ENCODE measurements at places on chromosomes 2 and 18. TPM values are rescaled to one million over a fixed set of nuclear protein-coding genes. Genes with fewer than 3 reads are reported as not detected.
A peak's percentile ranks its signal among the peaks of the same experiment; 100 is the strongest.

DNA sequence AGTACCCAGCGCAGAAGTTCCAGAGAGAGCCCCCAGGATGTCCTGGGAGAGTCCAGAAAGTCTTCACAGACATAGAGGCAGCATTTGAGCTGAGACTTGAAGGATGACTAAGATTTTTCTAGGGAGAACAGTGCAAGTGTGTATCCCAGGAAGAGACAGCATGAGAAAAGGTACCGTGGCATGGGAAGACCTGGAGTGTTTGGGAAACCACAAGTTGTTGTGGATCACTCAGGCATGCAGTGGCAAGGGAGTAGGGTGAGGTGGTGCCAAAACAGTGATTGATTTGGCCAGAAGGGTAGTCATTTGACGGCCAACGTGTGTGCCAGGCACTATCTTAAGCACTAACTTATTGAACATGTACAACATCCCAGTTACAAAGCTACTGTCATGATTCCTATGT is 24.5 kb upstream of the KCNK3 start:
- peaks cover 18% of the 10 kb centered on the region for H3K27me3 ChIP-seq
- no peak for DNase-seq
- no peaks in the 10 kb centered on the region for H3K36me3 ChIP-seq
- no peaks in the 10 kb centered on the region for H3K4me1 ChIP-seq
- no peak overlapping the region for H3K4me3 ChIP-seq

DNA sequence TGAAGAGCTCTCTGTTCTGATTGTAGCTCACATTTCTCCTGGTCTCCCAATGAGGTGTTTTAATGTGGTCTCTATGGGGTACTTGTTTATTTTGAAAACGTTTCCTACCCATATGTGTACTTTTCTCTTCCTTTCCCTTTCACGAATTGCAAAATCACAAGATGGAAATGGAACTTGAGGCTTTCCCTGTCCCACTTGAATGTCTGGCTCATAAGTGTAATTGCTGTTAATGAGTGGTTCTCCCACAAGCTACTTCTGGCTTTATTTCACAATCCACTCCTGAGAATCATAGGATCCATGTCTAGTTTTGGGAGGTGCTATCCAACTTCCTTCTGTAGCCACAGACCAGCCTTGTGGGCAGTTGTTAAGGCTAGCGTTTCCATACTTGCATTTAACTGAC is 81.1 kb upstream of the CAVIN2 start:
- DNase-seq, result no peak
- H3K27me3 ChIP-seq, result peaks cover 7% of the 10 kb centered on the region
- no peaks in the 10 kb centered on the region for H3K4me1 ChIP-seq

GRCh38 chr2:199485732-199486335 is 28.1 kb upstream of the SATB2 start:
- DNase-seq, result peak; percentile 74
- no peak overlapping the region for H3K27ac ChIP-seq
- no peaks in the 10 kb centered on the region for H3K4me1 ChIP-seq
- H3K36me3 ChIP-seq, result no peaks in the 10 kb centered on the region

DNA sequence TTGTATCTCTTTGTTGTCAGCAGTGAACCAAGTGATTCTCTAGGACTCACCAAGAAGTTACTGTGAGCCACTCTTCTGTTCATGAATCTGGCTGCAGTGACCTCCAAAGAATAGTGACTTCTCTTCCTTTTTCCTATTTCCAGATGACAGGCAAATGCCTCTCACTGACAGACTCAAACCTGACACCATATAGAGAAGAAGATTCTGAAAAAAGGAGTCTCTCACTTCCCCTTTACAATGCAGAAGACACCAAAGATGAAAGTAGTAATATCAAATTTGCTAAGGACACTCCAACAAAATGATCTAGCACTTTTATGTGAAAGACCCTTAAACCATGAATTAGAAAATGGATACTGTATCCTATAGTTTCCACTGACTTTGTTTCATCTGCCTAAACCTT is 44.4 kb upstream of the SETBP1 start:
- H3K4me3 ChIP-seq, result no peak overlapping the region
- no peaks in the 10 kb centered on the region for H3K36me3 ChIP-seq
- H3K27ac ChIP-seq, result no peak overlapping the region
- DNase-seq, result no peak

DNA sequence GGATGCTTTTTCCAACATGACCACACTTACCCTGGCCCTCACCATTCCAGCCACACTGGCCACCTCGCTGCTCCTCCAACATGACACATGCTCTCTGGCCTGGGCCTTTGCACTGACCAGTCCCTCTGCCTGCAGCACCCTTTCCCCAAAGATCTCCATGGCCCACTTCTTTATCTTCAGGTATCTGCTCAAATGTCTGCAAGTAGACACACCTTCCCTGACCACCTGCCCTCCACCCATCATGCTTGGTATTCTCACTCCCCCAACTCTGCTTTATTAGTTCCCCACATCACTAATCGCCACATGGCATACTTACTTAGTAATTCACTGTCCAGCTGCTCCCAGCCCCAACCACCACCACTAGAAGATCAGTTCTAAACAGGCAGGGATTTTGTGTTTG is 214.2 kb downstream of the BCL11A start:
- H3K4me3 ChIP-seq, result no peak overlapping the region
- no peaks in the 10 kb centered on the region for H3K27me3 ChIP-seq
- no peaks in the 10 kb centered on the region for H3K4me1 ChIP-seq
- H3K27ac ChIP-seq, result no peak overlapping the region
- H3K36me3 ChIP-seq, result no peaks in the 10 kb centered on the region

GRCh38 chr18:54125429-54125828 is 99.0 kb downstream of the MBD2 start:
- no peak overlapping the region for H3K4me3 ChIP-seq
- DNase-seq, result no peak
- H3K27ac ChIP-seq, result no peak overlapping the region
- H3K4me1 ChIP-seq, result peaks cover 5% of the 10 kb centered on the region

DNA sequence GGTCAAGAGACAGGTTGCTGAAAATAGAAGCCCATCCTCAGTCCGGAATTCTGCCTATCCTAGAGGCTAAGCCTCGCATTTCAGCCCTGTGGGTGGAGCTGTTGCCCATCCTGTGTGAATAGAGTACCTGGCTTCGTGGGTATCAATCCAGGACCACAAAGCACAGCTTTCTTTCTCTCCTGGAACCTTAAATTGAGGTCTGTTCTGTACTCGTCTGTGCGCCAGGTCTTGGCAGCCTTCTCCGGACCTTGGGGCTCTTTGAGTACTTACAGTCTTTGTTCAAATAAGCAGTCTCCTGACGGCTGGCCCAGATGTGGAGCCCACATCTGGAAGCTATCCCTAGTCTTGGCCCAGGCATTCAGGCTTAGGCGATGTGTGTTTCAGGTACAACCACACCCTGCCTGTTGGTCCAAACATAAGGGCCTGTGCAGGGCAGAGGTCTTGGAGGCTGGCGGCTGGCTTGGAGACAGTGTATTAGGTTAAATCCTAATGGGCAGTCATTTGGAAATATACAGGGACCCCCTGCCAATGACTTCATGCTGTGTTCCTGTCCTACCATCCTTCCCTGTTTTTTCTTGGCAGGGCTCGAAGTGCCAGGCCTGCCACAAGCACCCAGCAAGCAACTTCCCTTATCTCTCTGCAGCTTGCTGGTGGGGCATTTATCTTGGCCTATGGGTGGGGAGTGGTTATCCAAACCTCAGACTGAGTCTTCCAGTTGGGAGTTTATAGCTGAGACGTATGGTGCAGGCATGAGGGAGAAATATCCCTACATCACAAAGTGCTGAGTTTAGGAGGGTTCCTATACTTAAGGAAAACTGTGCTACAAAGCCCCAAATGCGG is 294.1 kb downstream of the BCL2 start:
- no peak overlapping the region for H3K4me3 ChIP-seq
- H3K36me3 ChIP-seq, result no peaks in the 10 kb centered on the region
- H3K4me1 ChIP-seq, result no peaks in the 10 kb centered on the region

DNA sequence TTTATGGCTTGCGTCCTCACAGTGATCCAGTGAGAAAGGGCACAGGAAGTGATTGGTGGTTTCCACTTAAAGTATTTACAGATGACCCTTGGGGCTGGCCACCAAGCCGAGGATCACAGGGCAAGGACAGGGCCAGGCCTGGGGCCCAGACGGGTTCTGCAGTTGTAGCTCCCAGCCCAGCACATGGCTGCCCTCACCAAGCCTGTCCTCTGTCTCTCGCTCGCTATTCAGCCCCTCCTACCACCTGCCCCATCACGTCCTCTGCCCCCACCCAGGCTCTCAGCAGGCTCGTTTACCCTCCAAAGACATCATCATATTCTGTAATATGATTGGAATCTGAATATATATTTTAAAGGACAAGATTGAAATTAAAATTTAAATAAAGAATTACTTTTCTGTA is 246.0 kb downstream of the KLHL29 start:
- no peak overlapping the region for H3K4me3 ChIP-seq
- no peak for DNase-seq
- no peaks in the 10 kb centered on the region for H3K27me3 ChIP-seq
- no peak overlapping the region for H3K27ac ChIP-seq

DNA sequence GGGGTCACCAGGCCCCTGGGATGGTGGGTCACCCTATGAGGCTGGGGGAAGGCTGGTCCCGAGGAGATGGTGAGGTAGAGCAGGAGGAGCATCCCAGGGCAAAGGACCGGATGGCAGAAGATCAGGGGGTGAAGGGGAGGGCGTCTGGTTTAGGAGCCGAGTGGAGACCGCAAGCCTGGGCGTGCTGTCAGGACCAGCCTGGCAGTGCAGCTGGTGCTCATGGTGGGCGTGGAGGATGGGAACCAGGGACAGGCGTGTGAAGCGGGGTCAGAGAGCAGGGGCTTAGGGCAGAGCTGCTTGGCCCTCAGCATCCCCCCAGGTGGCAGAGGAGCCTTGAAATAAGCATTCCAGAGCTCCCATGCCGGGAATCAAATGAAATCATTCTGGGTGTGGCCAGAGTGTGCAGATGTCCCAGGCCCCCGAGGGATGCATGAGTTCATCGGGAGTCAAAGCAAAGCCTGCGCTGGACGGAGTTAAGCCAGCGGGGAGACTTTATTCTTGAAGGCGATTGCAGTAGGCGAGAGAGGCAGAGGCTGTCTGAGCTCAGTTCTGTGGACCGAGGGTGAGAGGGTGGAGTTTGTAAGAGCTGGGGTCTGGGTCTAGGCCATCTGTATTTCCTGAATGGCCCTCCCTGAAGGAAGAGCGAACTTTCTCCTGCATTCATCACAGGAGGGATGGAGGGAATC is 33.1 kb upstream of the MBP start:
- no peak overlapping the region for H3K27ac ChIP-seq
- H3K27me3 ChIP-seq, result no peaks in the 10 kb centered on the region
- H3K36me3 ChIP-seq, result no peaks in the 10 kb centered on the region
- H3K4me3 ChIP-seq, result no peak overlapping the region
- DNase-seq, result no peak
- H3K4me1 ChIP-seq, result peaks cover 2% of the 10 kb centered on the region

DNA sequence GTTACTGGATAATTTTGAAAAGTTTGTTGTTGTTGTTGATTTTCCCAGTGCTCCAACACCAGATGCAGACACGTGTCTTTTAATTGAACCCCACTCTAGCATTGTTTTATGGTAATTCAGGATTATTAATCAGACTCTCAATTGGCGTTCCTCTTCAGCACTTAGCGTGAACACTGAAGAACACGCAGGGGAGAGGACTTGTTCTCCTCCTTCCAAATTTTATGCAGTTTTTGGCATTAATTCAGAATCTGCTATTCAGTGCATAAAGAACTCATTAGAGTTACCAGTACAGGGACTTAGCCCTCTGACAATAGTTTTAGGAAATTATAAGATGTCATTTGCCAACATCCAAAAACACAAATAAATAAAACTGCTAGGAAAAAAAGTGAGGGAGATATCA is 75.5 kb downstream of the SNTG2 start:
- no peaks in the 10 kb centered on the region for H3K36me3 ChIP-seq
- no peak for DNase-seq
- H3K4me3 ChIP-seq, result no peak overlapping the region
- H3K27ac ChIP-seq, result no peak overlapping the region

DNA sequence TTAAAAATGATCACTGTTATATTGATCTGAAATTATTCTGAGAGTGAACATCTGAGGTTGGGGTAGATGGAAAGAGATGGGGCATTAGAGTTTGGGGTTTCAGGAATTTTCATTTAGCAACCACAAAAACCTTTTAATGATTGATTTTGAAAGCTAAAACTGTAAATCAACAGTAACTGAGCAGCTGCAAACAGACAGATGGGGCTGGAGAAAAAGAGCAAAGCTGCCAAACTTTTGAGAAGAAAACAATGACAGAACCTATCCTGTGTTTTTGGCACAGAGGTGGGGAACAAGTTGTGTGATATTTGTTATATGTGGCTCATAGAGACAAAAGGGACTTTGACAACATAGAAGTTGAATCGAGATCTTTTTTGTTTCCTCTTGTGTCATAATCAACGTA is 415.8 kb upstream of the DSEL start:
- H3K27me3 ChIP-seq, result no peaks in the 10 kb centered on the region
- H3K36me3 ChIP-seq, result no peaks in the 10 kb centered on the region
- H3K27ac ChIP-seq, result no peak overlapping the region
- DNase-seq, result no peak
- no peaks in the 10 kb centered on the region for H3K4me1 ChIP-seq

DNA sequence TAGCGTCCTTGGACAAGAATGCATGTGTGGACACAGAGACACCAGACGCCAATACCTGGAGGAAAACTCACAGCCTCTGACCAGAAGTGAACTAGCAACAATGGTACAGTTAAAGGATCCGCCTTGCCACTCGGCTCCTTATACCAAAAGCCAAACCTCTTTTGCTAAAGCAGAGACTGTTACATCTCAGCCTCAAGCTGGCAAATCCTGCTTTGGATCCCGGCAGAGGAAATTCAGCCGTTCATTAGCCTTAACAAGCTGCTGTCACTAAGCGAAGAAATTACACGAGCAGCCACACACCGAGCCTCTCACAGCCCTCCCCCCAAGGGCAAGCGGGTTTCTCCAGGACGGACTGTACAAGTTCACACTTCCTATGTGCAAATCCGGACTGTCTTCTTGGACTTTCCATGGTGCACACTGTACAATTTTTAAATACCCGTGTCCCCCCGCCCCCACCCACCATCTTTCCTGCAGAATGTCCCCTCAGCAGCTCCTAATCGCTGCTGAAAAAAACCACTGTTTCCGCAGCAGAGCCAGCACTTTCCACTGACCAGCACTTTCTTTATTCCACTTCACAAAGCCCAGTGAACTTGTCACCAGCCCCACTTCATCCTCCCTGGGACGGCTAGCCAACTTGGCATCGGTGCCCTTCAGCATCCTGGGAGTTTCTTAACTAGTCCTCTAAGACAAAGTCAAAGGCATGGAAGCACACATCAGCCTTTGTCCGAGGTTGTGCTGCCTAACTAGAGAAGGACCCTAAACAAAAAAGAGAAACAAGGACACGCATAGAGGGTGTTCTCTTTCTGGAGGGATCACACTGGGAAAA is 1.5 kb downstream of the KLF7 start:
- H3K27ac ChIP-seq, result peak overlapping the region; percentile 96
- peak overlapping the region; percentile 95 for H3K4me3 ChIP-seq
- peak; percentile 34 for DNase-seq
- H3K36me3 ChIP-seq, result peaks cover 9% of the 10 kb centered on the region
- no peaks in the 10 kb centered on the region for H3K27me3 ChIP-seq

The POTEI gene
- not detected for total RNA-seq

The EGR4 gene
- total RNA-seq, result 0.12 TPM
